ENCODE measurements at places on chromosomes 4 and X.
A peak's percentile ranks its signal among the peaks of the same experiment; 100 is the strongest.

GRCh38 chrX:63349307-63349706 lies 1.8 kb downstream of the SPIN4 start:
- DNase-seq = no peak

- DNase-seq = no peak
These were observed 169.8 kb upstream of the BCOR start for GRCh38 chrX:40267334-40268187.

DNA sequence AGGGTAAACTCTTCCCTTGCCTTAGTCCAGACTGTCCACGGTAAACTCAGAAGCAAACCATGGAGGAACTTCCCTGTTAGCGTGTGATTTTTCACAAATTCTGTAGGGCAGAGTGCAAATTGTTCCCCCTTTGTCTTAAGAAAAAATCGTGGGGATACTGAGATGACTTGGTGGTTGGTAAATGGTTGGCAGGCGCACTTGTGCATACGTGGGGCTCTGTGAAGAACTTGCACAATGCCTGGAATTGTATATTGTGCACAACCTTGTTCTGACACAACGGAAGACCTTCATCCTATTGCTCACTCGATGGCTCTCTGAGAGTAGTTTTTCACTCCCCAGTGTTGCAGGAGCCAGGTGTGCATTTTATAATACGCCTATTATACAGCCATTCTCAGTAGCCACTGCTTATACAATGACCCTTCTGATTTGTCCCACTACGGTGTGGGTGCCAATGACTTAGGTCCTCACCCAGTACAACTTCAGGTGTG lies 150.0 kb downstream of the SPRY1 start:
- DNase-seq = no peak

GRCh38 chr4:47478804-47479203 lies 6.3 kb upstream of the ATP10D start:
- no peak for DNase-seq

DNA sequence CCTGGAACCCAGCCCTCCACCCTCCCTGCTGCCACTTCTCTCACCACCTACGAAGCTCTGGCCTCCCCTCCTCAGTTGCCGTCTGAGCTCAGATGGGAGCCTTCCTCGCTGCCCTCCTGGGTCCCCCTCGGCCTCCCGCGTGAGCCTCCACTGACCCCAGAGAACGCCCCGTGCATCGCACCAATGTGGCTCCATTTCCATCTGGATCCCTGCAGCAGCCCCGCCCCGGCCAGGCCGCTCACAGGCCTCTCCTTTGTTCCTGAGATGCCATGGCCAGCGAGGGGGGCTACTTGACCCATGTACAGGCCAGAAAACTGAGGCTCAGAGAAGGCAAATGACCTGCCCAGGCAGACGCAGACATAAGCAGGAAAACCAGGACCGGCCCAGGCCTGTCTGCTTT lies 242.4 kb upstream of the PSAPL1 start:
- DNase-seq = no peak

- DNase-seq = no peak
These were observed 1076.4 kb upstream of the PABPC4L start for GRCh38 chr4:135277980-135278315.

- no peak for DNase-seq
These were observed 62.8 kb upstream of the EGFL6 start for GRCh38 chrX:13506574-13506973.

GRCh38 chr4:168138143-168138542 lies 45.8 kb downstream of the ANXA10 start:
- no peak for DNase-seq

GRCh38 chrX:16578218-16578617 lies 71.7 kb upstream of the S100G start:
- DNase-seq = no peak

- no peak for DNase-seq
These were observed 168.1 kb upstream of the SLC7A11 start for GRCh38 chr4:138410266-138410665.

GRCh38 chr4:88275949-88276515 lies 8.3 kb downstream of the PPM1K start:
- no peak for DNase-seq

- DNase-seq = no peak
These were observed 25.3 kb upstream of the ZMAT1 start for GRCh38 chrX:101957174-101957573.

GRCh38 chr4:78347527-78347926 lies 204.0 kb upstream of the ANXA3 start:
- no peak for DNase-seq

DNA sequence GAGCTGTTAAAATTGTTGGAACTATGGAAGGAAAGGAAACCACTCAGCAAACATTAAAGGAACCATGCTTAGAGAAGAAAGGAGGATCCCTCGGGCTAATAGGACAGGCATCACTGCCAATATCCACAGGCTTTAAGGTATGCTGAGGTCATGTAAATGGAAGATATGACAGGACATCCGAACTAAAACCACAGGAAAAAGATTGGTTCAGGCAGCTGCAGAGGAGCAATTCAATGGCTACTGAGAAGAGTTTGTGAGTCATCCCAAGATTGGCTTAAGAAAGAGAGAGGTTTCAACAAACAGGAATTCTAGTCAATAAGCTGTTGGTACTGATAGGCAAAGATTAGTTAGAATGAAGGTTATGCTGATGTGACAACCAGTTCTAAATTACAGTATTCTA lies 106.4 kb upstream of the FAM241A start:
- DNase-seq = no peak

GRCh38 chrX:136260776-136261175 lies 9.6 kb upstream of the MAP7D3 start:
- DNase-seq = no peak

GRCh38 chr4:140149846-140150635 lies 3.9 kb downstream of the MAML3 start:
- DNase-seq = peak; percentile 26

- DNase-seq = no peak
These were observed 148.1 kb downstream of the PPARGC1A start for GRCh38 chr4:23741681-23742191.

DNA sequence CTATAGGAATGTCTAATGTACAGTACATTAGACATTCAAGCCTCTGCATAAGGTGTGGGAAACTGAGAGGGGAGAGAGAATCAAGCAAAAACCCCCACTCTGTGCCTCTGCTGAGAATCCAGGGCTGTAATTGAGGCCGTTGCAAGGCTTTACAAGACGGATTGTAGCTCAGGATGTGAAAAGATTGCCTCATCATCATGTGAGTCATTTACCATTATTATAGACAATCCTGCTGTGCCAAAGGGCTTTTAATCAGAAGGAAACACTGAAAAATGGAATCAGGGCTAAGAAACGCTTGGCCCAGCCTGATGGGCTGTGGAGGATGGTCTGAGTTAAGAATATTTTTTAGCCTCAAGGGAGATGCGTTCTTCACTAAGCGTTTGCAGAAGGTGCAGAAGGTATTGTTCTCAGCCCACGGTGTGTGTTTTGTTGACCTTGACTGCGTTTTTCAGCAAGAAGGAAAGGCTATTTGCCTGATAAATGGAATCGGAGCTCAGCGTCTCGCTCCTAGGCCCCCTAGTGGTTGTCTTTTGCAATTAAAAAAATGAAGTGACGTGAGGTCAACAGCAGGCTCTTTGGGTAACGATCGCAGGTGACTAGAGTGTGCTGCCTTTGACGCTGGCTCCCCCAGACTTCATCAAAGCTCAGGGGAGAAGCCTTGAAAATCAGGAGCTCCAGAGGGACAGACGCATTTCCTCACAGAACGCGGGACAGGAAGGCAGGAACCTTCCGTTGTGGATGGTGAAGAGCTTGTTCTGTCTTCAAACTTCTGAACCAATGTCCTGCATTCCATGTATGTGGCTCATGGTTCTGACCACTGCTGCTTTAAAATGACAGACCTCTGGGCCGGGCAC lies 18.1 kb upstream of the CHRNA9 start:
- DNase-seq = no peak

DNA sequence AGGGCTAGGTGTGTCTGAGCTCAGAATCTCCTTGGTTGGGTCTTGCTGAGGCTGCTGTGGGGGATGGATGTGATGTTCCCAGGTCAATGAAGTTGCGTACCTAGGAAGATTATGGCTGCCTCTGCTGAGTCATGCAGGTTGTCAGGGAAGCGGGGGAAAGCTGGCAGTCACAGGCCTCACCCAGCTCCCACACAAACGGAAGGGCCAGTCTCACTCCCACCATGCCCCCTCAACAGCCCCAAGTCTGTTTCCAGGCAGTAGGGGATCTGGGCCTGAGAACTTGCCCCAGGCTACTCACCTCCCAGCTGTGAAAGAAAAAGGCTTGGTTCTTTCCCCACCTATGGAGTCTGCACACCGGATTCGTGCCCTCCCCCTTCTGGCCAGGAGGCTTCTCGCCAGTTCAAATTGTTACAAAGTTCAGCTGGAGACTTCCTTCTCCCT lies 72.9 kb downstream of the WDR44 start:
- DNase-seq = no peak

GRCh38 chr4:173490817-173491528 lies 39.1 kb downstream of the HAND2 start:
- DNase-seq = no peak

DNA sequence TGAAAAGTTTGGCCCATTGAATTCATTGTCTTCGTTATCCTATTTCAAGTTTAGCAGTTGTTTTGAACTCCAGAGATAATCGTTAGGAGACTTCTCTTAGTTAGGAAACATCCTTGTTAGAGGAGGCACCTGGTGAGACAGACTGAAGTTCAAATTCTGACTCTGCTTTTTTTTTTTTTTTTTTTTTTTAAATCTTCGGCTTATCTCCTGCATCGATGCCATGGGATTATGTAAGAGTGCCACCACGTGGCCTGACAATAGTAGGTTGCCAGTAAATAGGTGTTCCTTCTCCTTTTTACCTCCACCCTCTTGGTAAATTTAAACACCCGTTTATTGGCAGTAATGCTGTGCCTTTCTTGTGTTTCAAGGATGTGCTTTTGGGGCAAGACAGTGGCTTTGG lies 149.3 kb downstream of the SOWAHB start:
- DNase-seq = no peak

- no peak for DNase-seq
These were observed 67.4 kb upstream of the HELT start for GRCh38 chr4:184950926-184951325.

- no peak for DNase-seq
These were observed 53.1 kb downstream of the ABLIM2 start for GRCh38 chr4:8105306-8106100.

DNA sequence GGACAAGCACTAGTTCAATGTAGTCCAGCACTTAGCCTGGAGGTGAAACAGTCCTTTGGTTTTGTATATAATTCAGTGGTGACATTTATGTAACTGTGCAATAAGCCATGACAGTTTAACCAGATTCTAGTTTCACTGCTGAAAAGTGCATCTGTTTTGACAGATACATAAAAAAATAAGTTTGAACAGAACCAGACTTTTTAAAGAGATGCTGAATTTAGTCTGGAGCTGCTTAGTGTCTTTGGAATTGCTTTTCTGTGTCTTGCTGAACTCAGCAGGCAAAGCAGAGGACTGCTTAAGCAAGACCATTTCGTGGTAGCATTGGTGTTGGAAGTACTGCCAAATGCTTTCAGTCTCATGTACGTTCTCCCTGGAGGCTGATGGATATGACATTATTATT lies 393.5 kb downstream of the MAPK10 start:
- no peak for DNase-seq

DNA sequence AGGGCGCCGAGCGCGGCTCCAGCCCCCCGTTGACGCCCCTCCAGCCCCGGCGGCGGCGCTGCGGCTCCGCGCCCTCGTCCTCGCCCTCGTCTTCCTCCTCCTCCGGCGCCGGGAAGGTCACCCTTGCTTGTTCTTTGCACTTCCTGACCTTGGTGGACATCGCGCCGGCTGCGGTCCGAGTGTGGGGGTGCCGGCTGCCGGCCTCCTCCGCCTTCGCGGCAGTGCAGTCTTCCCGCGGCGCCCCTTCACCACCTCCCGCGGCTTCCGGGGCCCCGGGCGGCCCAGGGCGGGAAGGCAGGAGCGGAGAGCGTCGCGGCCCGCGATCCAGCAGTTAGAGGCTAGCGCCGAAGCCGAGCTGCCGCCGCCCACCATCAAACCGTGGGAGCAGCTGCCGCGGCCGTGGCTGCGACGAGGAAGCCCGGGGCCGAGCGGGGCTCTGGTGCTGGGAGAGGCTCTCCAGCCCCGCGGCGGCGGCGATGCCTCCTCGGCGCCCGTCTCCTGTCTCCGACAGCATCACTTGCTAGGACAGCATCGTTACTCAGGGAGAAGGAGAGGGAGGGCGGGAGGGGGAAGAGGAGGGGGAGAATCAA lies at the start of gene TRPC3:
Gene TRPC3 (minus strand): TSS at position 540 of the 590 bp plus-strand sequence. CDS start 380 bp downstream, at position 160.
- DNase-seq = no peak

DNA sequence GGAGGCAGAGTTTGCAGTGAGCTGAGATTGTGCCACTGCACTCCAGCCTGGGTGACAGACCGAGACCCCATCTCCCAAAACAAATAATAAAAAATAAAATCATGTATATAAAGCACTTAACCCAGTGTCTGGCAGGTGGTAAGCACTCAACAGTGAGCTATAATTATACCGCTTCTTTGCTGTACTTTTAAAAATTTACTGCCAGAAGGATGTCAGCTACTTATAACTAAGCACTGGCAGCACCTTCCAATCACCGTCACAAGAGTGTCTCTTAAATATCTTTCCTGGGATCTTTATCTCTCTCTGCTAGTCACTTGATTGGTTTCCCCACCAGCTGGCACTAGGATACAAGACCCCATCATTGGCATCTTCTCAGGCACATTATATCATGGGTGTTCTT lies 53.9 kb upstream of the DAPP1 start:
- no peak for DNase-seq

- no peak for DNase-seq
These were observed 185.1 kb upstream of the DIPK2B start for GRCh38 chrX:45385757-45386156.

DNA sequence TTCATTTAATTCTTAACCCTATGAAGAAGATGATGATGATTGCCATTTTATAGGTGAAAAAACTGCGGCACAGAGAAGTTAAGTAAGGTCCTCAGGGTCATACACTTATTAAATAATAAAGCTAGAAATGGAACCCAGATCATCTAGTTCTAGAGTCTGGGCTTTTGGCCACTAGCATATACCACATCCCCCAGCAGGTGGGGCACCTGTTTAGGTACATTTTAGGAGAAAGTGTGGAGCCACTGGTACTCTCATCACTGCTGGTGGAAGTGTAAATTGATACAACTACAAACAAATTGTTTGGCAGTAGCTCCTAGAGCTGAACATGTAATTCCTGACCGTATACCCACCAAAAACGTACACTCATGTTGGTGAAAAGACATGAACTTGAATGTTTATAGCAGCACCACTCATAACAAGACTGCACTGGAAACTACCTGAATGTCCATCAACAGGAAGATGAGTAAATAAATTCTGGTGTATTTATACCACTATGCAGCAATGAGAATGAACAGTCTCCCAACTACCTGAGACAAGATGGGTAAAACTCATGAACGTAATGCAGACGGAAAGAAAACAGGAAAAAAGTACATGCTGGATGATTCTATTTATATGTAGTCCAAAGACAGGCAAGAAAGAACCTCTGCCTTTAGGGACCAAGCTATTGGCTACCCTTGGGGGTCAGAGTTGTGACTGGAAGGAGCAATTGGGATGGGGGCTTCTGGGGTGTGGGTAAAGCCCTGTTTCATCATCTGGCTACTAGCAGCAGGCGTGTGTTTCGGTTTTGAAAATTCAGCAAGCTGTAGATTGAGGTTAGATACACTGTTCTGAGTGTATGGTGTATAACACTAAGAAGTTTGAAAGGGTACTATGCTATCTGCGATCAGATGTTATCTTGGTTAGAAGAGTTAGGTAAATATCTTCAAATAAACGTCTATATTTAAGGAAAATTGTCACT lies 72.3 kb upstream of the ADGRG2 start:
- no peak for DNase-seq

GRCh38 chr4:153471698-153472093 lies 5.5 kb downstream of the TMEM131L start:
- DNase-seq = no peak

Data from cortex of kidney (tissue), 1 donor.